Thoracic aorta (tissue), 2 donors: ENCODE measurements at places on chromosomes 7 and 10. TPM values are rescaled to one million over a fixed set of nuclear protein-coding genes. Genes with fewer than 3 reads are reported as not detected.
A peak's percentile ranks its signal among the peaks of the same experiment; 100 is the strongest.

DNA sequence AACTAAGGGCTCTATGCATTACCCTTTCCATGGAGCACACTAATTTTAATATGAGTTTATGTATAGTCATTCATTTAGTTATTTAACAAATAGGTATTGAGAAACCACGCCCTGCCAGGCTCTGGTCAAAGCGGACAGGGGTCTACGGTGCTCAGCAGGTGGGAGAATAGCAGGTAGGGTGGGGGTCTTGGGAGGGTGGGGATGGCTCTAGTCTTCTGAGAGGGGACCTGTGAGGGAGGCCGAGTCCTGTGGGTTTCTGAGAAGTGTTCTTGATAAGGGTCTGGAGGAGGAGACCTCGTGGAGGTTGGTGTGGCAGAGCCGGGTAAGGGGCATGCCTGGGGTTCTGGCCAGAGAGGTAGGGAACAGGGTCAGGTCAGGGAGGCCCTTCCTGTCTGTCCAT lies 1.1 kb downstream of the WDFY4 start:
- DNase-seq, result no peak

GRCh38 chr7:21671859-21672258 lies 129.0 kb downstream of the DNAH11 start:
- DNase-seq, result no peak

DNA sequence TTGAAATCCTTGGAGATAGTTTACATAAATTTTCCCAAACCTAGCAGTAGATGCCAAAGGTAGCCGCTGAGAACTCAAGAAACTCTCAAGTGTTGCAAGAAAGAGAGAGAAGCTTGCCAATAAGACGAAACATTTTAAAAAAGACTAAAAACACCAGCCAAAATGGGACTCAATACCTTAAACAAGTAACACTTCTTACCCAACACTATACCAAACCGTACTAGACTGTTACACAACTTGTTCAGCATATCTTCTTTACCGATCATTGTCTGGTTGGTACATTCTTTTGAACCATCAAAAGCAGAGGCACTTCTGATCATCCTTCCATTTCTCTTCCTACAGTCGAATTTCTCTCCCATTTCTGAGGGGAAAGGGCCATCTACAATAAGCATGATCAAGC lies 4.8 kb upstream of the PTPN12 start:
- no peak for DNase-seq

- no peak for DNase-seq
These were observed 130.0 kb downstream of the CDK14 start for GRCh38 chr7:90726120-90726519.

DNA sequence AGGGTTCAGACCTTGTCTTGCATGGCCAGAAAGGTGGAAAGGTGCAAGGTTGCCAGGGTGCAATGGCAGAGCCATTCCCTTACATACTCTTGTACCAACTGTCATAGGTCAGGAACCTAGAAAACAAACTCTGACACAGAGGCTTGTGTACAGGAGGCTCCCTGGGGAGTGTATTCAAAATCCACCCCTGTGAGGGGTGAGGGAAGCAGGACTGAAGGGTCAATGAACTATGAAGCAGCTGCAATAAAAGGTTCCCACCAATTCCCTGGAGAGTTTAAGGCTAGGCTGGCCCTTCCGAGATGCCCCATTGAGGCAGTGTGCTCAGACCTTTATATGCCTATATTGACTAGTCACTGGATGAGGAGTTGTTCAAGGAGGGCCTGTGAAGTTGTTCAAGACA lies 13.9 kb upstream of the CUZD1 start:
- no peak for DNase-seq

DNA sequence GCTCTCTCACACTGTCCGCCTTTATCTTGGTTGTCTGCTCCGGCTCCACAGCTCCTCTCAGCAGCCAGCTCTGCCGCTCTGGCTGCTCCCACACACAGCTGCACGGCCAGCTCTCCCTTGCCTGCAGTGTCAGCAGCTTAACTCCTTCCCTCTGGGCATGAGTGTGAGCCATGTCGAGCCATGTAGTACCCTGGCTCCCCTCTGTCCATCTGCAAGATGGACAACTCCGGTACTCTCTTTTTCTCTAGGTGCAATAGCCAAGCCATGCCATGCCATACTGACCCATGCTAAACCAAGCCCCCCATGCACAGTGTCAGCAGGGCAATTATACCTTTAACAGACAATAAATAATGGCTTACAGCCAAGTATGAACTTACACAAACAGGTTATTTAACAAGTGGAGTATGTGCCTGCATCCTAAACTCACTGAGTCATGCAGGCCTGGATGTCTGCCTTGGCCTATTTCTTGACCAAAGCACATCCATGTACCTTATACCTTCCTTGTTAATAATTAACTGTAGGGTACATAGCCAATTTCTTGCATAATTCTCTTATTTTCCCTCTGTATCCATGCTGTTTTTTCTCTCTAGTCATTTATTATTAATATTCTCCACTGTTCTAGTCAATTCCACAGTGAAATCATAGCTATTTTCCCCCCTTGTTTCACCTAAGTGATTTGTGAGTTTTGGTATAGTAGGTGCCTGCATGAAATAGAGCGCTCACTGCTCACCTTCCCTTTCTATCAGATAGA lies 170.9 kb downstream of the CDK14 start:
- no peak for DNase-seq

GRCh38 chr10:75441196-75441595 lies 9.8 kb downstream of the LRMDA start:
- DNase-seq, result no peak

- DNase-seq, result no peak
These were observed 495.6 kb downstream of the RPS24 start for GRCh38 chr10:78529262-78529661.

GRCh38 chr10:79292891-79293746 lies 54.1 kb upstream of the PPIF start:
- no peak for DNase-seq

DNA sequence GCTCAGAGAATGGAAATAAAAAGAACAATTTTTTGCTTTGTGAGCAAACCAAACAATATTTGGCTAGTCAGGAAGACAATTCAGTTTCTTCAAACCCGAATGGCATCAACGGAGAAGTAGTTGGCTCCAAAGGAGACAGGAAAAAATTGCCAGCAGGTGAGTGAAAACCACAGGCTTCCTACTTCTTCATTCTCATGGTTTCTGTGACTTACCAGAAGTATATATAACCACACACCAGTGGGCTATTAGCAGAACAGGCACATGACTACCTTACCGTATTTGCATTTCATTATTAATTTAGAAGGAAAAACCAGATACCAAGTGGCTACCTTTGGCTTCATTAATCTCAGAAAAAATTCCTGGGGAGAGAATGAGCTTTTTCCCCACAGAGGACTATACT lies 8.8 kb downstream of the TDRD1 start:
- no peak for DNase-seq

- DNase-seq, result no peak
These were observed 529.0 kb downstream of the TYW1 start for GRCh38 chr7:67525588-67525987.

DNA sequence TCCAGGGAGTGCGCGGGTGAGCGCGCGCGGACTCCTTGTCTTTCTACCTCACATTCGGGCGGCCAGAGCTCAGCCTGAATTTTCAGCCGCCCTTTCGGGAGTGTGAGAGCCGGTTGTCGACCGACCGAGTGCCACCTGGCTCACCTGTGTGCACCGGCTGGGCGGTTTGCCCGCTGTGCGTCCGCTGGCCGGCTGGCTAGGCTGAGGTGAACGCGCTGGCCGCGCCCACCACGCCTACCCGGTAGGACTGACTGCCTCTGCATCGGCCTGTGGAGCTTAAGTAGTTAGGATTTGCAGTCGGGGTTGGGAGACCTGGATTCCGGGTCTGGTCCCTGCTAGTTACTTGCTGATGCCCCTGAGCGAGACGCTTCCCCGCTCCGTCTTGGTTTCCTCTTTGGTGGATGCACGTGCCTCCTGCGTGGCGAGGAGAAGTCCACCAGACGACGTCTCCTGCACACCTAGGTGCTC lies 553 bp downstream of the TSPAN15 start:
- no peak for DNase-seq

- DNase-seq, result no peak
These were observed 213.8 kb downstream of the AHR start for GRCh38 chr7:17512181-17512675.

DNA sequence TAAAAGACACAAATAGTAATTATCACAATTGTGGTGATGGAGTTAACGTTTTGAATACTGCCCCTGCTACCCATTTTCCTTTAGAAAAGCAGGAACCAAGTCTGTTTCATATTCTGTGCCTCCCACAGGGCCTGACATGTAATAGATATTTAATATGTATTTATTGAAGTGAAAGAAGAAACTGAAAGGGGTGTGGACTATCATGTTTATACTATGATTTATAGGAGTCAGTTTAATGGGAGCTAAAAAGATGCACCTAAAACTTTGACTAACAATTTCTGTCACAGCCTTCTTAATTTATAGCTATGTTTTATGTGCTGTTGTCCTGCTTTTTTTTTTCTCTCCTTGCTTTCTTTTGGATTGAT lies 24.1 kb upstream of the BHLHA15 start:
- no peak for DNase-seq

- DNase-seq, result no peak
These were observed 25.6 kb downstream of the CDK1 start for GRCh38 chr10:60803865-60804264.

- DNase-seq, result no peak
These were observed 1.7 kb downstream of the SHTN1 start for GRCh38 chr10:117003336-117003735.

GRCh38 chr7:131654668-131655326 lies 98.4 kb upstream of the PODXL start:
- peak; percentile 32 for DNase-seq

DNA sequence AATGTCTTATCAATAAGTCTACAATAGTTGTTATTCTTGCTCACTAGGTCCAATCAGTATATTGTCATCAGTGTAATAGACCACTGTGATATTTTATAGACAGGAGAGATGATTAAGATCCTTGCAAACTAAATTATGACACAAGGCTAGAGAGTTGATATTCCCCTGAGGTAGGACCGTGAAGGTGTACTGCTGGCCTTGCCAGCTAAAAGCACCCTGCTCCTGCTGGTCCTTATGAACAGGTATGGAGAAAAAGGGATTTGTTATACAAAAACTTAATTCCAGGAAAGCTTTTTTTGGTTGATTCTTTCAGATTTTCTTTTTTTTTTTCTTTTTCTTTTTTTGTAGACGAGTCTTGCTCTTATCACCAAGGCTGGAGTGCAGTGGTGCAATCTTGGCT lies 16.8 kb upstream of the TMEM213 start:
- DNase-seq, result no peak

GRCh38 chr10:95793401-95794045 lies 37.6 kb downstream of the ENTPD1 start:
- DNase-seq, result no peak

DNA sequence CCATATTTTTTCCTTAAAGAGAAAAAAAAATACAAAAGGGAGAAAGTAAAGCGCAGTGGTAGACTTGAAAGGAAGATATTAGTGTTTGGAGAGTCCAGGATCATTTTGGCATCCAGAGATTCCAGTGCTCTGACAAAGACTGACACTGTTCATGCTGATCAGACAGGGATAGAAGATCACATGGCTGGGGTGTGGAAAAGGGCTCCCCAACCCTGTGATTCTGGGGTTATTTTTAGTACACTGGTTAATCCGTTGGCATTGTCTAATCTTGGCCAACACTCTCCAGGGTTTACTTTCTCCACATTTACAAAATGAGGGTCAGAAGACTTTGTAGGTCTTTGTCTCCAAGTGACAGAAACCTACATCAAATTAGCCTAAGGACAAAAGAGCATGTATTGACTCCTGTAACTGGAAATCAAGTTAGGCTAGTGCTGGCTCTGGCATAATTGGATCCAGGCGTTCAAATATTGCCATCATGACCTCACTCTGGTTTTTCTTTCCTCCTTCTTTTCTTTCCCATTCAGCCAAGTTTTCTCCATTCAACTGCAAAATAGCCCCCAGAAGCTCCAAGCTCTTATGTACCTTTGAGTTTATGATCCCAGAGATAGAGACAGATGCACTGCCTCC lies 181.6 kb downstream of the PHTF2 start:
- DNase-seq, result no peak

DNA sequence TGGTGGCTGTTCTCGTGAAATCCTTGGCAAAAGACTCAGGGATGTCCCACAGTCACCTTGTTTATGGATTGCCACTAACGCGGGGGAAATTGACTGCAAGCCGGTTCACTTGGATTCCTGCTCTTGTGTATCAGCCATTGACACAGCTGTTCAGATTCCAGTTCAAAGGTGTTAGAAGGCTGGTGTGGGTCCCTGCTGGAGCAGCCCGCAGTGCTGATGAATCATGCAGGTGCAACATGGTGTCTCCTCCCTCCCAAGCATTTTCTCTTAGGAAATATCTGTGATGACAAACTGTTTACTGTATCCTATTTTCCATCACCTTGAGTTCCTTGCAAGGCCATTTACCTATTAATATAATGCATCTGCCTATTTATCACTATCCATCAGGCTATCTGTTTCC lies 170.1 kb downstream of the GATA3 start:
- no peak for DNase-seq

DNA sequence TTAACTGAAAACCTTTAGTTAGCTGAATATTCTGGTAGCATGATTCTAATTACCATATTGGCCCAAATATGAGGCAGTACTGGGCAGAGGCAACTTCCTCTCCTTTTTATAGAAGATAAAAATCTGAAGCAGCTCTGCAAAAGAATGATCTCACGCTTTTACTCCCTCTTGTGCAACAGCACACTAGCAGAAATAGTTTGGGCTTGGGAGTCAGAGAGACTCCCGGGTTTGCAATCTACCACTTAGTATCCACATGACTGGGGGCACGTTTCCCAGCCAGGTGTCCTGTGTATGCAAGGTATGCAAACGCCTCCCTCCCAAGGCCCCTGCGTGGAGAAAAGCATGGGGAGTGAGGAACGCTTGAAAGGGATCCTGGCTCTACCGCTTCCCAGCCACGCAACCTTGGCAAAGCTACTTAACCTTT lies 47.2 kb upstream of the RHEB start:
- DNase-seq, result no peak

- DNase-seq, result no peak
These were observed 307.5 kb upstream of the SHH start for GRCh38 chr7:156119771-156120170.

- DNase-seq, result no peak
These were observed 26.4 kb downstream of the ENTPD1 start for GRCh38 chr10:95782318-95782717.

HGF gene
- total RNA-seq, result 12.6 TPM

ANXA8L1 gene
- not detected for total RNA-seq

NUTM2E gene
- not detected for total RNA-seq

COL13A1 gene
- 23.1 TPM for total RNA-seq

CPA4 gene
- total RNA-seq, result not detected

GIMAP4 gene
- 29.3 TPM for total RNA-seq

FAM24B gene
- 9.1 TPM for total RNA-seq

TDRD1 gene
- total RNA-seq, result 0.41 TPM

HMX3 gene
- total RNA-seq, result not detected

CRTAC1 gene
- total RNA-seq, result 5.2 TPM

STOX1 gene
- 0.14 TPM for total RNA-seq

CNNM1 gene
- total RNA-seq, result 0.35 TPM

NKX1-2 gene
- not detected for total RNA-seq

CASP2 gene
- 12.3 TPM for total RNA-seq

ATG9B gene
- total RNA-seq, result 1.2 TPM

RAB18 gene
- total RNA-seq, result 35.5 TPM

TCTN3 gene
- total RNA-seq, result 25.3 TPM
